ENCODE measurements at places on chromosomes 6 and 20.
A peak's percentile ranks its signal among the peaks of the same experiment; 100 is the strongest.

GRCh38 chr6:14865531-14866100, 380.3 kb upstream of the JARID2 start:
- no peak for DNase-seq

- no peak for DNase-seq
Measured at GRCh38 chr20:5626603-5627002, 123.6 kb upstream of the SHLD1 start.

DNA sequence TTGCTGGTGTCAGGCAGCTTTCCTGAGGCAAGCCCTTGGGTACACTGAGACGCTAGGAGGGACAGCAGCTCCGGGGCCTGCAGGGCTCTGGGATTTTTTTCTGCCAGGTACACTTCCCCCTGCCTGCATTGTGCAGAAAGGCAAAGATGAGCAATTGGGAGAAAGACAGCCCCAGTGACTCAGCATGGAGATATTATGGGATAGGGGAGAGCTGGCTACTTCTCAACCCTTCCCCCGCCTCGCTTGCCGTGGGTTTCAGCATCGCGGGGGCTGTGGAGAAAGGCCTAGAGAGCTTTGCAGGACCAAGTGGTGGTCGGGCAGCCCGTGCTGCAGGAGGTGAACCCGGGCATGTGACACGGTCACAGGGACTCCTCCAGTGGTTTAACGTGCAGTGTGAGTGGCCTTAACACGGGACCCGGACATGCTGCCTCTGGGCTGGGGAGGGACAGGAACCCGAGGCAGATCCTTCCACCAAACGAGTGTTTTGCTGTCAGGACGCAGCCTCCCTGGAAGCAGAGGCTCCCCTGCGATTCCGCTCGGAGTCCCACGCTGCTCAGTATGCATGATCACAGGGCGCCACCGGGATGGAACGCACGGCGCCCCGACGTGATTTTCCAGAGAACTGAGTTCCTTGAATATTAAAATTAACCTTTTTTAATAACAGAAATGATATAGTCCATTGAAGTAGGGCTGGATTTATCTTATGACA, 139.9 kb downstream of the CDH4 start:
- no peak for DNase-seq

DNA sequence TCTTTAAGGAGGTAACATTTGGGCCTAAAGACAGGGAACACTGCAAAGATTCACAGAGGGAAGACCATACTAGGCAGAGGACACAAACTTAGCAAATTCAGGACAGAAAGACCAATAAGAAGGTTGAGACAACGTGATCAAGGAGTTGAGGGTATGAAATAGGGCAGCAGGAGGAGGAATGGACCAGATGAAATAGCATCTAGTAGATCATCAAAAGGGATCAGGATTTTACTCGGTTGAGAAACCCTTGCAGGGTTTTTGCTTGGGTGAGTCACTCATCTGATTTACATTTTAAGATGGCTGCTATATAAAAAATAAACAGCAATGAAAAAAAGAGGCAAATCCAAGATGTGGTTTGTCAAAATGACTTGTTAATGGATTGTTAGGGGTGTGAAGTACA, 4.7 kb downstream of the BCLAF1 start:
- DNase-seq: no peak

DNA sequence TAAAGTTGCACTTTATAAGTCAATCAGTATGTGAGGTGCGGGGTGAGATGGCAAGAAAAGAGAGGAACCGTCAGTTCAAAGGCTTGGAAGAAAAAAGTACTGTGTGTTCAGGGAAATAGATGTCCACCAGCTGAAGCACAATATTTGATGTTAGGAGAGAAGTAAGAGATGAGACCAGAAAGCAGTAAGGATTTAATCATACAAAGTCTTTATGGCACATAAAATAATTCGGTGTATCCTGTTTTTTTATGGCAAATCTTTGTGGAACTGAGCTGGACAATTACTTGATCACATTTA, 197.2 kb downstream of the FAXC start:
- DNase-seq: no peak

DNA sequence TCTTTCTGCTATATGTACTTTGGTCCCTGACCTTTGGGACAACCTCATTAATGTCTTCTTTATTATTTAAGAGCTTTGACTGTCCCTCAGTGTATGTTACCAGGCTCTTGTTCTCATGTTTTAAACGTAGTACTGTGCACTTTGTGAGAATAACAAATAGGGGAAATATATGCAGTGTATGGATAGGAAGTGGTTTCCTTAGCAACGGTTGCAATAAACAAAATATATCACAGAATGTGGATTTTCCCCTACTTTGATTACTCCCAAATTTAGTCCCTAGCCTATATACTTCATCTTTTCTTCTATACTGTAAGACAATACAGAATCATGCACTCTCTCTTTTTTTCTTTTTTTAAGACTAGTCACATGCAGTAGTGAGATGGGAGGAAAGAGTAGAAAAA, 123.8 kb upstream of the AKIRIN2 start:
- DNase-seq: no peak

- DNase-seq: no peak
Measured at GRCh38 chr6:7261852-7262461, 51.0 kb downstream of the SSR1 start.

GRCh38 chr6:13453771-13454251, 33.6 kb downstream of the GFOD1 start:
- DNase-seq: no peak

GRCh38 chr6:116624036-116624805, 7.9 kb downstream of the RSPH4A start:
- no peak for DNase-seq

- no peak for DNase-seq
Measured at GRCh38 chr20:59690101-59690500, 85.8 kb downstream of the PHACTR3 start.

GRCh38 chr20:58313396-58313795, 3.9 kb downstream of the RAB22A start:
- DNase-seq: no peak

GRCh38 chr6:45535933-45536332, 158.2 kb upstream of the SUPT3H start:
- DNase-seq: no peak

- DNase-seq: no peak
Measured at GRCh38 chr6:8527818-8528217, 92.5 kb upstream of the SLC35B3 start.

DNA sequence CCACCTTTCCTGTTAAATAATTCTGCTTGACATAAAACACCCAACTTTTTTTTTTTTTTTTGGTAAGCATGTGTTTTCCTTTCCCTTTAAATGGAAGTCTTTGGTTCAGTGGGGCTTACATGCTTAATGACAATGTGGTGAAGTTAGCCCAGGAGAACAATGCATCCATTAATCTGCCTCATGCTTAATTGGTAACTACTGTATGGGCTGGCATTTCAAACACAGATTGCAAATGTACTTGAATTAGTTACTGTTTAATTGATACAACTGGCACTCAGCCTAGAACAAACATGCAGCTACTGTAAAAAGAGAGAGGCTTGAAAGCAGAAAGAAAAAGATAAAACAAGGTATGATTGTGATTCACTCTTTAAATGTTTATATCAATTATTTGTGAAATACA, 483.6 kb upstream of the NOX3 start:
- DNase-seq: no peak

DNA sequence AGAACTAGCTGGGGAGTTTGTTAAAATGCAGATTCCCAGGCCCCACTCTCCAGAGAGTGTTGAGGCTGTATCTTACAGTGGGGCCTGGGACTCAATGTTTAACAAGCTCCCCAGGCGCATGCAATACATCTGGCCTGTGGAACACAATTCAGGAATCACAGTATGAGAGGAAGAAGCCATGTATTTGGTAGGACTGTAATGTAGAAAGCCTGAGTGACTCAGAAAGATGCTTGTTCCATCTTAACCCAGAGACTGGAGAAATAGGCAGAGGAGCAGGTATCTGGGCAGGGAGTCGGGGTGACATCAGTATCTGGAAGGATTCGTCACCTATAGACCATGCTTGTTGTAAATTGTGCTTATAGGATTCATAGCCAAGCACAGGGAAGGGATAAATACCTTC, 90.5 kb downstream of the UNC5CL start:
- no peak for DNase-seq

DNA sequence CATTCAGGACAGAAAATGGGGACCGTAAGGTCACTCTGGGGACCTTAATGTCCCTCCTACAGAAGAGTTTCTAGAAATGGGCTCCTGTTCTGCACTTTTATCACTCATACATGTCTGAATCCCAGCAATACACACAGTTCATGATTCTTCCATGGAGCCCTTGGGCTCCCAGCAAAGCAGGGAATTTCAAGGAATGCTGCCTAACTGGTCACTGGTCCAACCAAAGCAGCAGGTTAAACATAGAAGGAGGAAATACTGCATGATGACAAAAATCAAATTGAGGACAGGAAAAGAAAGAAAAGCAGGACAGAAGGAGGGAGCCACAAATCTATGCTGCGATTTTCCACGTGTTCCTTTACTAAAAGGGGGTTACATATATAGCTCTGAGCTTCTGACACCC, 300.2 kb downstream of the PTPRT start:
- DNase-seq: no peak

- no peak for DNase-seq
Measured at GRCh38 chr6:132122871-132123270, 171.7 kb upstream of the CCN2 start.

DNA sequence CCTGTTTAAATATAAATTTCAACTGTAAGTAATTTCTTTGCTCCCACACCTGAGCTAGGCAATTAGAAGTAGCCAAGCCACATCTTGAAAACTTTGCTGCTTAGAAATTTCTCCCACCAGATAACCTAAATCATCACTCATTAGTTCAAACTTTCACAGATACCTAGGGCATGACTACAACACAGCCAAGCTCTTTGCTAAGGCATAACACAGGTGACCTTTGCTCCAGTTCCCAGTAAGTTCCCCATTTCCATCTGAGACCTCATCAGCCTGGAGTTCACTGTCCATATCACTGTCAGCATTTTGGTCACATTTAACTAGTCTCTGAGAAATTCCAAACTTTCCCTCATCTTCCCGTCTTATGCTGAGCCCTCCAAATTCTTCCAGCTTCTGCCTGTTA, 79.8 kb upstream of the OPRM1 start:
- DNase-seq: no peak

GRCh38 chr20:34525709-34526416, 9.6 kb downstream of the DYNLRB1 start:
- DNase-seq: no peak

DNA sequence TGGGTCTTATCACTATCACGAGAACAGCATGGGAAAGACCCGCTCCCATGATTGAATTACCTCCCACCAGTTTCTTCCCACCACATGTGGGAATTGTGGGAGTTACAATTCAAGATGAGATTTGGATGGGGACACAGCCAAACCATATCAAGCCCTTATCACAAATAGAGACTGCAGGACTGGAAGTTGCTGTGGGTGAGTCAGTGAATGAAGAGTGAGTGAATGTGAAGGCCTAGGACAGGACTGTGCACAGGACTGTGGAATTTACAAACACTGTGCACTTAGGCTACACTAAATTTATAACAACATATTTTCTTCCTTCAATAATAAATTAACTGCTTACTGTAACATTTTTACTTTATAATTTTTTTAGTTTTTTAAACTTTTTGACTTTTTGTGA, 30.2 kb upstream of the BCAS1 start:
- no peak for DNase-seq

DNA sequence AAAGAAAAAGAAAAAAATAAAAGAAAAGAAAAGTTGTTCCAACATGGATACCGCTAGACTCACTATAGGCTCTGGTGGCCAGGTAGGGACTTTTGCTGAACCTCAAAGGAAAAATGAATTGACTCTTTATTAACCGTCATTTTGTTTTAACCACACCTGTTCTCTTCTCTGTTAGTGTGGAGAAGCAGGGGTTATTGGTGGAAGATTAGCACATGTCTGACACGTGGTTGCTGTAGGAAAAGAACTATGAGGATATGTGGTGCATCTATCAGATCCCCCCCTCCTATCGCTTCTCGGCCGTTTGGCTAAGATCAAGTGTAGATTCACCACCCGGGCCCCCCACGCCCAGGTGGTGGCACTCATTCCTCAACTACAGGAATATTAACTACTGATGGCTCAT, 212.4 kb upstream of the ZNF184 start:
- no peak for DNase-seq

- DNase-seq: no peak
Measured at GRCh38 chr6:21091411-21091810, 502.1 kb upstream of the SOX4 start.

DNA sequence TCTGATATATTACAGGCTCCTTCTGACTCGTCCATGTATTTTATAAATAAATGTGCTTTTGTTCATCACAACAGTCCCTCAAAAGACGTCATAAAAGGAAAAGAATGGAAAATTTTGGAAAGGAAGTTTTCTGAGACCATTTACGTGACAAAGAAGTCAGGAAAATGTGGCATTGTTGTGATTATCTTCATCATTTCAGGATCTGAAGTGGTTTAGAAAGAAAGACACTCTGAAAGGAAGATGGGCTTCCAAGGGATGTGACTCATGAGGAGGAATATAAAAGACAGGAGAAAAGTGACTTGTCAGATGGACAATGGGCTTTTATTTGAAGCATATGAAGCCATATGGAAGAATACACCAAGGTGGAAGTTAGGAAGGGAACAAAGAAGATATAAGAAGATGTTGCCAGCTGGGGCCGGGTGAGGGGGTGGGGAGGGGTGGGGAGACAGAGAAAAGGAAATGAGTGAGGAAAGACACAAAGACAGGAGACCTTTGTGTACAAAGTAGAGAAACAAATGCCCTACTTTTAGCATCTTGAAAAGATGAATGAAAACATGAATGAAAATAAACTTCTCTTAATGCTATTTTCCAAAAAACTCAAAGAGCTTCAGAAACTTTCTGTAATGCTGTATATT, 190.3 kb upstream of the PREP start:
- DNase-seq: no peak

- DNase-seq: no peak
Measured at GRCh38 chr6:15523679-15524630, 138.9 kb downstream of the DTNBP1 start.

DNA sequence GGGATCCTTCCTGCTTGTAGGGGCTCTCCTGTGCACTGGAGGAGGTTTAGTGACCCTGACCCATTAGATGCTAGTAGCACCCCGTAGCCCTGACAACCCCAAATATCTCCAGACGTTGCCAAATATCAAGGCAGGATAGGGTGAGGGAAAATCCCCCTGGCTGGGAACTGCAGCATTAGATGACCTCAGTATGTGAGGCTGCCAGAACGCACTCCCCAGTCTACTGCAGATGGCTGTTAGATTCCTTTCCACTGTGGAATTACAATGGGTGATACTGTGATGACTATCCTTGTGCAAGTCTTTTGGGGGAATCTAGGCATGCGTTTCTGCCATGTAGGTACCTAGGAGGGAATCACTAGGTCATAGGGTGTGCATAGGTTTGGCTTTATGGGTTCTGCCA, 226.3 kb upstream of the KCNG1 start:
- DNase-seq: no peak

GRCh38 chr20:41352106-41352505, 11.5 kb downstream of the LPIN3 start:
- DNase-seq: peak; percentile 22

- no peak for DNase-seq
Measured at GRCh38 chr6:109722011-109722410, 30.9 kb downstream of the FIG4 start.

GRCh38 chr20:15919118-15919517, 654.1 kb downstream of the KIF16B start:
- DNase-seq: no peak

- no peak for DNase-seq
Measured at GRCh38 chr6:48883116-48883515, 579.9 kb downstream of the MMUT start.

- peak; percentile 61 for DNase-seq
Measured at GRCh38 chr6:2738373-2738979, 12.2 kb downstream of the MYLK4 start.

- DNase-seq: no peak
Measured at GRCh38 chr6:6892744-6893583, 214.8 kb upstream of the RREB1 start.
